Activated T-cell treated with anti-CD3 and anti-CD28 coated beads for 48 hours (primary cell): ENCODE measurements at places on chromosomes 4 and X.

- no peak for DNase-seq
These were observed 8.5 kb downstream of the RBM47 start for GRCh38 chr4:40621229-40621591.

DNA sequence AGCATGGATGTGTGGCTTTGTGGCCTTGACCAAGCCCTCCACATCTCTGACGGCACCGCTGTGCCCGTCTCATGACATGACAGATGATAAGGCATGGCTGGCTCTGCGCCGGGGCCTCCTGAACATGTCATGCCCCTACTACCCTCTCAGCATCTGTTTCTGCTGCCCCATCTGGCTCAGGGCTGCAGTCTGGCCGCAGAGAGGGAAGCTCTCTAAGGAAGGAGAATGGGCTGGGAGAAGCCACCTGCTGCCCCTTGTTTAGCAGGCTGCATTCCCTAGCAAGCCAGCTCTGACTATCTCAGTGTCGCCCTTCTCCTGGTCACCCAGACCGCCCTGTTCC, 7.2 kb downstream of the ZNF185 start:
- DNase-seq = no peak

GRCh38 chr4:1166509-1167243, 5.7 kb downstream of the SPON2 start:
- no peak for DNase-seq

- DNase-seq = no peak
These were observed 196.8 kb upstream of the ATP6AP2 start for GRCh38 chrX:40383969-40384368.

GRCh38 chr4:184416913-184417734, 57.2 kb downstream of the IRF2 start:
- peak; percentile 32 for DNase-seq

GRCh38 chr4:142923619-142924018, 77.5 kb upstream of the INPP4B start:
- DNase-seq = no peak

DNA sequence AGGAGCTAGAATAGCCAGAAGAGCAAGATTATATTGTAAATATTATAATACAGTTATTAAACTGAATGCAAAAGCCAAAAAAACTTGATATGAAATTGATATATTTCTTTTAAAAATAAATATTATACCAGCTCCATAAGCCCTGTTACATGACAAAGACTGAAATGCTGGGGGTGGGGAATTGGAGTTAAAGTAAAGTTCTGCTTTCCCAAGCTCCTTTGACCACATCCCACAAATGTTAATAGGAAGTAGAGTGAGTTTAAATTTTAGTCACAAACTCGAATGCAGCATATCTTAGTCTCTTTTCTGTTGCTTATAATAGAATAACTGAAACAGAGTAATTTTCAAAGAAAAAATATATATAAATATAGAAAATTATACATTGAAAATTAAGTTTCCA, 46.9 kb upstream of the NFKB1 start:
- DNase-seq = no peak

GRCh38 chr4:64353904-64354303, 55.3 kb downstream of the TECRL start:
- no peak for DNase-seq

- DNase-seq = no peak
These were observed 204.1 kb upstream of the FAM47C start for GRCh38 chrX:36804066-36804465.

DNA sequence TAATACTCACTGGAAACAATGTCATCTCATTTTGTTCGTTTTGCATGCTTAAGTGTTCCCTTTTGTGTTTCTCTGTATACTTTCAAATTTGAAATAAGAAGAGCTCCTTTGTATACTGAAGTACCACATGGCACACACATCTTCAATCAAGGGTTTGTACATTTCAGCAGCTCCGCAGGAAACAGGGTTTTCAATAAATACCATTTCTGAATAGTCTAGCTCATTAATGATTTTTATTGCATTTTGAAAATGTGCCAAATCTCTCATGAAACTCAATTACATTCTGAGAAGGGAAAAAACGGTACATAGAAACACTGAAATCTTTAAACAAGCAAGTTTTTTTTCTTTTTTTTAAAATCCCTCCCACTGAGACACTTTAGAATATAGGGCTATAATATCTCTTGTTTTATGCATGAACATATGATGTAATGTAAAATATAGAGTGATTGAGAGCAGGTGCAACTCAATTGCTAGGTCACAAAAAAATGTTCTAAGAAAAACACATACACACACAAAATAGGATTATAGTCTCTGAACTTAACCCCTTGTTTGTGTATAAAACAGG, 914.2 kb upstream of the PCDH7 start:
- no peak for DNase-seq
